ENCODE measurements at places on chromosomes 2 and 18.

DNA sequence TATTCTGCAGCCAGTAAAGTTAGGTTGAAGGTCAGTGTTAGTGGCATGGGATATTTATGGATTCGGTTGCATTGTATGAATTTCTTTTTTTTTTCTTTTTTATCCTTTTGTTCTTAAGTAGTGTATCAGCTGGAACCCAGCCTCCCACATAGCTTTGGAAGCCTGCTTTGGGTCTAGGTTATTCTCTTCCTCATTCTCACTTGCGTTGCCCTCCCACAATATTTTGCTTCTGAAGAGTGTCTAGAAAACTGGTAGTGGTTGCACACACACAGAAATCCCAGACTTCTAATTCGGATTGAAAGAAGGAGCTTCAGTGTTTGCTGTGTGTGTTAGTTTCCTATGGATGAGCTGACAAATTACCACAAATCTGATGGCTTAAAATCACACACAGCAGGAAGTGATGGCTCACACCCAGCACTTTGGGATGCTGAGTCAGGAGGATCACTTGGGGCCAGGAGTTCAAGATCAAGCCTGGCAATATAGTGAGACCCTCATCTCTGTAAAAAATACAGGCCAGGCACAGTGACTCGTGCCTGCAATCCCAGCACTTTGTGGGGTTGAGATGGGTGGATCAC is 104.8 kb downstream of the ARL4C start:
- no peak for DNase-seq

GRCh38 chr18:74784752-74785151 is 187.1 kb downstream of the ZNF407 start:
- no peak for DNase-seq

DNA sequence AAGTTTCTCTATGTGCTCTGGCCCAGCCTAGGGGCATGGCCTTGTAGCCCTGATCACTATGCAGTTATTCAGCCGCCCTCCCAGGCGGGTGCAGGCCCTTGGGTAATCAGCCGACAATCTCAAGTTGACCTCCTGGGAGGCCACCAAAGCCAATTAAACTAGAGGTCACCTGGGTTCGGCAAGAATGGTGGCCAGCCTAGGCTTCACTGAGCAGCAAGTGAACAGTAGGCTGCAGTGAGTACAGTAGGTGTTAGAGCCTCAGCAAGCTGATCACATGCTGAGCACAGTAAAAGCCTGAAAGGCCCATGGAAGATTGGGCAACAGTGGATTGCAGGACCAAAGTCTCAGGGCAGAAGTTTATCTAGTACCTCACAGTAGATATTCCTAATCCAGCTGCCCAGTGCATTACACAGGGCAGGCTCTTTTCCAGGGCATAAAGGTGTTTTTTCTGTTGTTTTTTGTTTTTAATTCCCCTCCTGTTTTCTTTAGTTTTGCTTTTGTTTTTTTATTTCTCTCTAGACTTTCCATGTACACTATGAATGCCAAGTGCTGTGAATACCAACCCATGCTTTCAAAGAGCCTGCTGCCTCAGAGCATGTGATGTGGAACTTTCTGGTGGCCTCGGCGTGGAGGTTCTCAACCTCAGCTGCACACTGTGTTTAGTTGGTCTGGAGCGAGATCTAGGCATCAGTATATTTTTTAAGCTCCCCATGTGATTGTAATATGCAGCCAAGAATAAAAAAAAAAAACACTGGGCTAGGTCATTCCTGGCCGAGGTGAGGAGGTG is 55.9 kb upstream of the ATL2 start:
- DNase-seq = peak; percentile 60

- no peak for DNase-seq
These were observed 194.1 kb downstream of the SP3 start for GRCh38 chr2:173770947-173771678.

DNA sequence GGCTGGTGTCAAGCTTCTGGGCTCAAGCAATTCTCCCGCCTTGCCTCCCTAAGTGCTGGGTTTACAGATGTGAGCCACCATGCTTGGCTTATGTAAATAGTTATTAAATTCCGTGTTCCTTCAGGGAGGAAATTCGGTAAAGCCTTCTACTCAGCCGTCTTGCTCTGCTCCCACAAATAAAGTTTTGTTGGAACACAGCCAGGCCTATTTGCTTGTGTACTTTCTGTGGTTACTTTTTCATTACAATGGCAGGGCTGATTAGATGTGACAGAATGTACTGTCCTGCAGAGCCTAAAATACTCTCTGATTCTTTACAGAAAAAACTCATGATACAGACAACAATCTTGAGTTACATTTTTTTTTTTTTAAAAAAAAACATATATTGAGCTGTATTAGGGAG is 68.8 kb upstream of the TACR1 start:
- no peak for DNase-seq

GRCh38 chr18:48338915-48339314 is 70.3 kb downstream of the ZBTB7C start:
- DNase-seq = no peak

GRCh38 chr2:119929537-119929936 is 83.3 kb upstream of the EPB41L5 start:
- DNase-seq = no peak

All from HuH-7 (cell line).